ENCODE measurements at places on chromosomes 11 and 22. TPM values are rescaled to one million over a fixed set of nuclear protein-coding genes. Genes with fewer than 3 reads are reported as not detected.

The CD248 gene
- polyA plus RNA-seq, result 209 TPM

GRCh38 chr22:19891317-19892256 lies 36.9 kb upstream of the GNB1L start:
- DNase-seq, result peak; percentile 89

The SULT4A1 gene
- polyA plus RNA-seq, result 4.8 TPM

DNA sequence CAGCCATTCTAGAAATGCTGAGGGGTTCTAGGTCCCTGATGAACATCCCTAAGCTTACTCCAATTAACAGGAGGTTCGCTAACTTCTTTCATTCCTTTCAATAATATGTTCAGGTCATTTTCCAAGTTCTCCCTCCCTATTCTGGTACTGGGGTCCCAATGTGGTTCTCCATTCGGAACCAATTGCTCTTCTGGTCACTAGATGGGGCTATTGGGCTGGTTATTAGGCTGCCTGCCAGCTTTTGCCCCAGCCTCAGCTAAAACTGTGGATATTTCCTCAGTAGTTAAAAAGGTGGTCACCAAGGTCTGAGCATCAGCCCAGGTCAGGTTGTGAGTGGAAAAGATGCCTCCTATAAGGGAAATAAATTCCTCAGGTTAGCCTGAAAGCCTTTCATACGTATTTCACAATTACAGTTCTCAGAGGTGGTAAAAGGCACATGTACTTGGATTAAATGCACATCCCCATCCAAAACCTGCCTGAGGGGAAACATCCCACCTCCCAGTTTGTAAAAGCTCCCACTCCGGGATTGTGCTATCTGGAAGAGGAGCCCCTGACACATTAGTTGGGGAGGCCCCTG lies 161.1 kb upstream of the CCDC179 start:
- DNase-seq, result peak; percentile 51

DNA sequence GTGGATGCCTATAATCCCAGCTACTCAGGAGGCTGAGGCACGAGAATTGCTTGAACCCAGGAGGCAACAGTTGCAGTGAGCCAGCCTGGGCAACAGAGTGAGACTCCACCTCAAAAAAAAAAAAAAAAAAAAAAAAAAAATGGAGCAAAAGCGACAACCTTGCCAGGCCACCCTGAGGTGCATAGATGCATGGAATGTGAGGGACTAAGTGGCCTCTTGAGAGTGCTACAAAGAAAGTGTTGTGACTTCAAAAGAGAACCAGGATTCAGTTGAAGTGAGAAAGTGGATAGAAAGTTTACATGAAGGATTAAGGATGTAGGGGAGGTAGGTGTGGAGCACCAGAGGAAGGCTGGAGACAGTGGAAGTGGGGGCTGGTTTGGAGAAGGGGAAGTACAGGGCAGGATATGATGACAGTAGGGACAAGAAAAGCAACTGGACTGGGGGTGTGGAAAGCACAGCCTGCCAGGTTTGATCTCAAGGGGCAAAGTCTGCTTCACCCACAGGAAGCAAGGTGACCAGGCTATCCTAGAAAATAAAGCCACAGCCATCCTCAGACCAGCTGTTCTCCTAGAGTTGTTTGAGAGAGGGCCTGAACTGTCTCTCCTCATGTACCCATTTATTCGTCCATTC lies 36.0 kb upstream of the OLFML1 start:
- no peak for DNase-seq

DNA sequence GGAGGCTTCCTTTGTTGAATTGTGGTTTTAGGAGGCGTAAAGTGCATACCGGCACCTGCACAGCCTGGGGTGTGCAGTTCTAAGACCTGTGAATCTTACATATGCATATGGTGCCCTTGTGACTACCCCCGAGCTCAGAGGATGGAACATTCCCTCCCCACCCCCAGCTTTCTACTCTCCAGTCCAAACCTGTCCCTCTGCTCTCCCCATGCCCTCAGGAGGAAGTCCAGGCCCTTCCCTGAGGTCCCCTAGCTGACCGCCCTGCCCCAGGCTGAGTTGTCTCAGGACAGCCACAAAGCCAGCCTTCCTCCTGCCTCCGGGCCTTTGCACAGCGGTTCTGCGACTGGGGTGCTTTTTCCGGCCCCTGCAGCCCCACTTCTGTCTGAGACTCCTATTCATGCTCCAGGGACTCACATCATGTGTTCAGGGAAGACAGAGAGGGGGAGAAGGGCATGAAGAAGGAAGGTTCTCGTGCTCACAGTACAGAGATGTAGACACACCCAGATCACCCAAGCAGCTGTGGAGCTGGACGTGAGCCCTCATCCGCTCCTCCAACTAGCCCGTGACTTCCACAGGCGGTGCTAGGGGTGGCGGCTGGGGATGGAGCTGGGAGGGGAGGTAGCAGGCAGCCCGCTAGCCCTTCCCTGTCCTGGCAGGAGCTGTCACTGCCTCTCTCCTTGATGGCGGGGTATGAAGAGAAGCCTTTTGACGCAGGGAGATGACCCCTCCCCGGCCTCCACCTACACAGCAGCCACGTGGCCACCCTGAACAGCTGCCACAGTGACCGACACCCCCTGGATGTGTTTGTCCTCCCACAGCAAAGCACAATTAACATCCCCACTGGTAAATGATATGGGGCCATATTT lies 50.8 kb downstream of the FLRT1 start:
- DNase-seq, result peak; percentile 14

GRCh38 chr11:69251639-69252489 lies 42.1 kb upstream of the MYEOV start:
- DNase-seq, result no peak

The NRXN2 gene
- 0.22 TPM for polyA plus RNA-seq

The CREB3L1 gene
- 82.3 TPM for polyA plus RNA-seq

DNA sequence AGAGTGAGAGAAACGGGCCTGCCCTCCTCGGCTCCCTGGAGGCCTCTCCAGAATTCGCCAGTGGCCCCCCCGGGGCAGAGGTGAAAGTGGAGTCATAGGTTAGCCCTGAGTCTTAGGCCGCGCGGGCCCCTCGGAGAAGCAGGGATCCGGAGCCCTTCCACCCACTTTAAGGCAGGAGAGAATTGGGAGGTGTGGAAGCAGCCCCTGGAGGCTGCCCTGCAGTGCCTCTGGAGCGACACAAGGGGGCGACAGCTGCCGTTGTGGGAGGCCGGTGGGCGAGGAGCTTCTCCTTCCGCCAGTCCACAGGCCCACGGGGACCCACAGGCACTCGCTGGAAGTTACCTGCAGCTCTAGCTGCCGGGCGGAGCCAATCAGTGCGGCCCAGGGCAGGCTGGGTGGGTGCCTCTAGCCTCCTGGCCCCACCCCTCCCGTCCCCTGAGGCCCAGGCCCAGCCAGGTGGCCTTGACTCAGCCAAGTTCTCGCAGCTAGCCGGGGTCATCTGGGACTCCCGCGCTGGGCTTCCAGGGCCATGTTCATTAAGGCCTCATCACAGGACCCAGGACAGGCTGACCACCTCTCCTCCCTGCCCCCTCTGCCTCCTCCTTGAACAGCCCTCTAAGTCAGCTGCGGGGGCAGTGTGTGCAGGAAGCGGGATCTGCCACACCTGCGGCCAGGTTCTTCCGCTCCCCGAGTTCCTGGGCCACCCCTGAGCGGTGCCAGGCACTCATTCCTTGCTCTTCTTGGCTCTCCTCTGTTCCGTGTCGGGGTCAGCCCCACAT lies 5.0 kb downstream of the DGKZ start:
- no peak for DNase-seq

The TRPM5 gene
- not detected for polyA plus RNA-seq

- no peak for DNase-seq
Observed at GRCh38 chr11:32050264-32050663, 40.6 kb upstream of the RCN1 start.

The AP2A2 gene
- 49.0 TPM for polyA plus RNA-seq

DNA sequence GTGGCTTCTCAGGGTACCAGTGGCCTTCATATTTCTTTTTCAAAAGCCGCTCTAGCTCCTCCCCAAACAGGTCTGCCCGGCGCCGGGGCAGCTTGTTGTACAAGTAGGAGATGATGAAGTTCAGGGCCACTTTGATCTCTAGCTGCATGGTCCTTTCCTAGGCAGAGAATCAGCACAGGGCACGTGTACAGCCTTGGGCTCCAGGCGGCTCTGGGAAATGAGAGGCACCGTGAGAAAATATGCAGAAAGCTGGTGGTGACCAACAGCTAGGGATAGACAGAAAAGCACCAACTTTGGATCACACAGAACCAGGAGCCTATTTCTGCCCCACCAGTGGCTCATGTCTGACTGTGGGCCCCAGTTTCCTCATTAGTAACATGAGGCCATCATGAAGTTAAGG lies 9.4 kb downstream of the TOB2 start:
- no peak for DNase-seq

GRCh38 chr11:3153291-3153861 lies 11.7 kb downstream of the OSBPL5 start:
- peak; percentile 97 for DNase-seq

DNA sequence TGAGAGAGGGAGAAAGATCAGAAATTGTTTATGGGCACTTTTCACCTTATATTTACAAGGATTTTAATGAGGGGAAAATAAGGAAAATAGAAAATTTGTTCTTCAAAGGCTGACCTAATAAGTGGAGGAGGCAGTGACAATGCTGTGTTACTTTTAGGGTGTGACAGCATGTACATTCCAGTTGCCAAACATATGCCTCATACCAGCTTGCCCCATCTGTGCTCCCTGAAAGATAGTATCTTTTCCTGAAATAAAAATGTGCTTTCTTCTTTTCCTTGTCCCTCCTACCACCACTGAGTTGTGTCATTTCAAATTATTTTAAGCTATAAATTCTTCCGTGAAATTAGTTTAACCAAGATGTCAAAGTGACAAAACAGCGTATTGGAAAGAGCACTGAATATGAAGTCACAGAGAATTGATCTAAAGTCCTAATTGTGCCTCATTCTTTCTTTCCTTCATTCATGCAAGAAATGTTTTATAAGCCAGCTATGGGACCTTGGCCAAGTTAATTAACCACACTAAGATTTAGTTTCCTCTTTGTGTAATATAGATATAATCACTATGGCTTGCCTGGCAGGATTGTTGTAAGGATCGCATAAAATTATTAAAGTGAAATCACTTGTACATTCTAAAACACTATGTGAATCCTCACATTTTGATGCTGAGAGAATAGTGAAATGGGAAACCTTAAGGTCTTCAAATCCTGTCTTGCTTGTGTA lies 1307.5 kb upstream of the TENM4 start:
- no peak for DNase-seq

DNA sequence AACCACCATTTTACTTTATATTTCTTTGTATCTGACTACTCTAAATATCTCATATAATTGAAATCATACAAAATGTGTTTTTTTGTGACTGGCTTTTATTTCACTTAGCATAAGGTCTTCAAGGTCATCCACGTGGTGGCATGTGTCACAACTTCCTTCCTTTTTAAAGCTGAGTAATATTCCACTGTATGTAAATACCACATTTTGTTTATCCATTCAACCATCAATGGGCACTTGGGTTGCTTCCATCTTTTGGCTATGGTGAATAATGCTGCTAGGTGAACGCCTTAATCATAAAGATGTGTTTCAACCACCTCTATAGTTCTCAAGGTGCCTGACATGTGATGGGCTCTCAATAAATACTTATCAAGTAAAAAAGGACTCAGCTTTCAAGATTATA lies 15.5 kb downstream of the RAB30 start:
- no peak for DNase-seq

The LRRN4CL gene
- polyA plus RNA-seq, result 1.1 TPM

- DNase-seq, result no peak
Observed at GRCh38 chr11:110812086-110812733, 100.0 kb upstream of the ARHGAP20 start.

GRCh38 chr11:1628506-1629325 lies 859 bp upstream of the KRTAP5-5 start:
- DNase-seq, result peak; percentile 9

DNA sequence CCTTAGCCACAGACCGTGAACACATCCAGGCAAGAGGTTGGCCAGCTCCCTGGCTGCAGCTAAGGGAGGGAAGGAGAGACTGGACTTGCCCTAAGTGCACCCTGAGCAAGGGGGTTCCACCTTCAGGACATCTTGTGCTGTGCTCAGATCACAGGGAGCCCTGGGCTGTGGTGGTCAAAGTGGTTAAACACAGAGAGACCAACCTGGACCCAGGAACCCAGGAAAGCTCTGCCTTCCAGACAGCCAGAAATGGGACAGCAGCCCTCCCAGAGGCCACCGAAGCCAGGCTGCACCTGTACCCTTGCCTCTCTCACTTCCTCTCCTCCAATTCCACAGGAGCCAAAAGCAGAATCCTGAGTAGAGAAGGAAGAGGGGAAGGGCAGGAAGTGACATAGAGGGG lies 105.2 kb upstream of the TMEM45B start:
- no peak for DNase-seq

DNA sequence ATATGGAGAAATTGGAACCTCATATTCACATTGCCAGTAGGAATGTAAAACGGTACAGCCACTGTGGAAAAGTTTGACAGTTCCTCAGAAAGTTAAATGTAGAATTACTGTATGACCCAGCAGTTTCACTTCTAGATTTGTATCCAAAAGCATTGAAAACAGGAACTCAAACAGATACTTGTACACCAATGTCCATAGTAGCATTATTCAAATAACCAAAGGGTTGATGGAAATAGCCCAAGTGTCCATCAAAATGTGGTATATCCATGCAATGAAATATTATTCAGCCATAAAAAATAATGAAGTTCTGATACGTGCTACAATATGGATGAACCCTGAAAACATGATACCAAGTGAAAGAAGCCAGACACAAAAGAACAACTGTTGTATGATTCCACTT lies 17.8 kb downstream of the PRRG4 start:
- DNase-seq, result no peak

GRCh38 chr22:38196791-38197419 lies 4.9 kb upstream of the MAFF start:
- DNase-seq, result no peak

GRCh38 chr22:38834215-38834953 lies 9.4 kb downstream of the NPTXR start:
- no peak for DNase-seq

DNA sequence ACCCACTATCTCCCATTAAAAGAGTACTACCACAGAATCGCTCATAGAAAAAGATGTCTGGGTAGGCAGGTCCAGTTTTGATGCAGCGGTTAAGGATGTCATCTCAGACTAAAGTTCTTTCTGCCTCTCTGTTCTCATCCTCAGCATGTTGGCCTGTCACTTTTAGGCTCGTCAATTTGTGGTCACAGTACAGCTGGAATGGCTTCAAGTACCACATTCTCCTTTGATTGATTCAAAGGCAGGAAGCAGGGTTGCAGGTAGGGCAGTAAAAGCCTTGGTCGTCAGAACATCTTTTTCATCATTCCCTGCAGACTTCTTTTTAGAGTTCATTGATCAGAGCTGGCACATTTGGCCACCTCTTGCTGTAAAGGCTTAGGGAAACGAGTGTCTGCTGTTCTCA lies 28.7 kb downstream of the SDHD start:
- DNase-seq, result no peak

- peak; percentile 70 for DNase-seq
Observed at GRCh38 chr11:70326365-70326811, 55.9 kb downstream of the PPFIA1 start.

The NFRKB gene
- 15.1 TPM for polyA plus RNA-seq

- no peak for DNase-seq
Observed at GRCh38 chr11:60121264-60121663, 32.8 kb downstream of the MS4A2 start.

Data from IMR-90 (cell line).